ENCODE measurements at places on chromosomes 3 and 15.

GRCh38 chr15:85749261-85750151 is 45.2 kb downstream of the KLHL25 start:
- no peak for DNase-seq

DNA sequence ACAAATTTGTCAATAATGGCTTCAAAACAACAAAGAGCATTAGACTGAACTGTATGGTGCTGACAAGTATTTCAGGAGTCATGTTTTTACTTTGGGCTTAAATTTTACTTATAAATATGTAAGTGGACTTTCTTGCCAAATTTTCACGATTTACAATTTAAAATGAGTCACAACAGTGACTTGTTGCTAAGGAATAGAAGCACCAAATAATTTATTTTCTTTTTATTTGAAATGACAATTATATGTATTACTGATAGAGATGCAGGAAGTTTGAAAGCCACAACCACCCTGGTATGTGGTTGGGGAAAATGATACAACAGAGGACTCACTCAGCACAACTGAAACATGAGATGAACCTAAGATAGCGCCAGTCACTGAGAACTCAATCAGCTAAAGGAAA is 90.3 kb downstream of the FMN1 start:
- no peak for DNase-seq

- DNase-seq: no peak
Observed at GRCh38 chr15:29911705-29912104, 89.4 kb upstream of the TJP1 start.

DNA sequence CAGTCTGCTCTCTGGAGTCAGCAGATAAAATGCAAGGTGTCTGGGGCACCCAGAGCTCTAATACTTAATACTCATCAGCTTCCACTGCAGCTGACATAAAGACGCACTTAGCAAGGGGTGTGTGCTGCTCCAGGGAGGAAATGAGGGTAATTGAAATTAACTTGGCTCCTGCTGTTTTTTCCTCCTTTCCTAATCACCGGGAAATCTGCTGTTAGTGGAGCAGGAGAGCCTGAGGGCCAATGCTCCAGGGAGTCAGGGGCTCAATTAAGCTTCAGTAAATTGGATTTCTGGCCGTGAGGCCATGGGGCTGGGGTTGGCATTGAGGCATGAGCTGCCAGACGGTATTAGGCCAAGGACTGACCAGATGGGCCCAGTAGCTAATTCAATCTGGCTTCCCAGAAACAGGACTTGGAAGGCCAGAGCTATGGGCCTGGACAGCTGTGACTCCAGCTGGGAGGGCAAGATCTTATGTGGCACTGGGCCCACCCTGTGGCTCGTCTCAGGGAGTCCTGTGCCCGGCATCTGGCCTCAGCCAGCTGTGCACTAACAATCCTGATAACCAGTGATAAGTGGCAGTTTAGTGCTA is 30.7 kb upstream of the CHRNB4 start:
- no peak for DNase-seq

- DNase-seq: no peak
Observed at GRCh38 chr15:45611305-45611704, 23.5 kb upstream of the SQOR start.

DNA sequence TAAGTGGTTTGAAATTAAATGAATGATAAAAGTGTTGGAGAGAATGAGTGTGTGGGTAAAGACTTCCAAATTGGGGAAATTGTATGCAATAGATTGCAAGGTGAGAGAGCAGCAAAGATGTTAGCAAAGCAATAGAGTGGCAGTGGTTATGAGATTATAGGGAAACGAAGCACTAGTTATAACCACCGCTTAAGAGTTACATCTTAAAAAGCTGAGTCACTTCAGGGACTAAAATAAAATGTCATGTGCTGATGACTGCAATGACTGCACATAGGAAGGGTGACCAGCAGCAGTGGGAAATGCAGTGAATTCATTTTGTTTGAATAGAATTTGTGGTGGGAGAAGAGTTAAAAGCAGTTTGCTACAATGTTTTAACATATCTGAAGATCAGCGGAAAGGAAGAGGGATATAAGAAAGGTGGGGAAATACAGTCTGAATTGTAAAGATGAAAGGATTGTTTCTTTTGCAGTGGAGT is 127.3 kb downstream of the RAP2B start:
- no peak for DNase-seq

GRCh38 chr3:5134019-5134391 is 11.9 kb downstream of the ARL8B start:
- DNase-seq: no peak

DNA sequence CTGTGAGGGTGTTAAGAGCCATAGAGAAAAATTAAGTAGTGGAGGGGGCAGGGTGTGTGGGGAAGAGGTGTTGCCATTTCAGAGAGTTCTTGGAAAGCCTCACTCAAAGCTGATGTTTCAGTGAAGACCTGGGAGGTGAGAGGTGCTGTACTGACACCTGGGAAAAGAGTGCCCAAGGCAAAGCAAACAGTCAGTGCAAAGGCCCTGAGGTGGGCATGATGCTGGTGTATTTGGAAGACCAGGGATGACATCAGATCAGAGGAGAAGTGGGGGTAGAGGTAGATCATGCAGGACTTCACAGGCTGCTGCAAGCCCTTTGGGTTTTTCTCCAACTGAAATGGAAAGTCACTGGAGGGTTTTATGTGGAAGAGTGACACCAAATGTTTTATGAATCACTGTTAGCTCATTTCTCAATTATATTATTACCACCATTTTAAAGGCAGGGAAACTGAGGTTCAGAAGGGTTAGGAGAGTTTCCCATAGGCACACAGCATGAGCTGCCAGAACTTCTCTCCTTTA is 42.8 kb upstream of the SMAD3 start:
- DNase-seq: peak; percentile 54

- DNase-seq: no peak
Observed at GRCh38 chr3:109184726-109185125, 48.2 kb downstream of the C3orf85 start.

- no peak for DNase-seq
Observed at GRCh38 chr3:114504941-114505628, 211.3 kb downstream of the TIGIT start.

DNA sequence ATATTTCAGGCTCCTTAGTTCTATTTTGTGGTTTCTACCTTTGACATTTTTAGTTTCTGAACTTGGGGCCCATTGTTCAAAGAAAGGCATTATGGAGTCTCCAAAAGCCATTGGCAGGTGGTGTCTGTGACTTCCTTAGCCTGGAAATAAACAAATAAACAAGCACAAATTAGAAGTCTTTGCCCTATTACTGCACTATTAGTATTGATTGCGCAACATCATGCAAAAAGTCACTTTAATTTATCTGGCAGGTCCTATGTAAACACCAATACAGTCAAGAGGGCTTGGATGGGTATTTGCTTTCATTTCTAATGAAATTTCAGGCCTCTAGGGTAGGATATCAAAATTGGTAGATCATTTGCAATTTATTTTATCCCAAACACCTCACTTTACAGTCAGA is 85.6 kb downstream of the LPP start:
- DNase-seq: no peak

DNA sequence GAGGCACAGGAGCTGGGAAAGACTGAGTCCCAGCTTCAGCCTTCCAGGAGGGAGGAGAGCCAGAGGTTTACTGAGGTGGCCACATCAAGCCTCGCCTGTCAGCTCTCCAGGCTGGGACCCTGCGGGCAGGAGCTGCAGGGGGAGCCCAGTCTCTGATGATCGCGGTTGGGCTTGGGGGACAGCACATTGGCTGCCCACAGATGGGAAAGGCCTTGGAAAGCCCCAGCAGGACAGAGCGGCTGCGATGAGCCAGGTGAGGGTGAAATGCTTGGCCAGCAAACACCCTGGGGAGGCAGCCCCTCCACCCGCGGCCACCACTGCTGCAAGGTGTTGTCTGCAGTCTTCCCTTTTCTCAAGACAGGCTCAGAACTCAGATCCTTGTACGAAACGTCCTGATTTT is 31.2 kb downstream of the SEC61A1 start:
- DNase-seq: no peak

GRCh38 chr15:68309024-68309423 is 31.5 kb downstream of the FEM1B start:
- DNase-seq: no peak

DNA sequence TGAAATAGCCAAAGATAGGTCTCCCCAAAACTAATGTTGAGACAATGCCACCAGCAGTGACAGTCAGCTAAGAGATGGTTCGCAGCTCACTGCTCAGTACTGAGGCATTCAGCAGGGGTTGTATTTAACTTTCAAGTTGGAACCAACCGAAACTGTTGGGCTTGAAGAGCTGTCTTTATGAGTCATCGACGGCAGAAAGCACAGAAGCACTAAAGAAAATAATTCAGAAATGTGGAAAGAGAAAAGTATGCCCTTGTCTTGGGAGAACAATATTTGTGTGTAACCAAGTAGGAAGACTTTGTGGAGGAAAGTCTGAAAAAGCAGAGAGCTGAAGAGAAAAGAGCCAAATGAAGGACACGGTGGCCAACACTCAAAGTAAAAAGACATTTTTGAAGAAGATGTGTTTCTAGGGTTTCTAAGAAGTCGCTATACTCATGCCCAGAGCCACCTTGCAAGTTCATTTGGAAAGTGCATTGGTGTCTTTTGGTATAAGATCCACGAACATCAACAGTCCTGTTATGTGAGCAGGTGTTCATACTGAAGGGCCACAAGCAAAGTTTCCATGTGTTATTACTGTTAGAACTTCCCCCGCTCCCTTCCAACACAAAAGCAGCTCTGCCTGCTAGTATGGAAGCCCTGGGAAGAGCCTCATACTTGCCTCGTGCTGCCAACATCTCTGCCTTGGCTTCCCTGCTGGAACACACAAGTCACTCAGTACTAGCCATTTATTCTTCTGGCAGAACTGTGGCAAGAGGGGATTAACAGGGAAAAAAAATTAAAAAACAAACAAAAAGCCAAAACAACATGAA is 4.1 kb upstream of the RARB start:
- DNase-seq: no peak

GRCh38 chr3:48088056-48088748 is 72.0 kb upstream of the MAP4 start:
- DNase-seq: peak; percentile 69

DNA sequence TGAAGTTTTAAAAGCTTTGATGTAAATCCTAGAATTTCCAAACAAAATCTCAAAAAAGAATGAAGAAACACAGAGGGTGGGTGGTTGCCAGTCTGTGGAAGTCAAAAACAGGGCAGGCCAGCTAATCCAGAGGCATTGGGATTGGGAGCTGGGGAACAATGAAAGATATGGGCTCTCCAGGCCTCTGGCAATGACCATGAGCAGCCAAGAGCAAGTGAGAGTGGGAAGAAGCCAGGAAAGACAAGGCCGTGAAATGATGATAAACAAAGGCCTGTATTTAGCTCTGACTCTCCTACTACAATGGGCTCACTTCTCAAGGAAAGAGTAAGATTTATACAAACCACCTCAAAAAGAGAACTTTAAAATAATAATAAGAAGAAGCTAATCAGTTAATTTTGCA is 248.5 kb downstream of the ZMAT3 start:
- no peak for DNase-seq

- no peak for DNase-seq
Observed at GRCh38 chr3:58627570-58627885, 39.0 kb downstream of the FAM3D start.

GRCh38 chr3:53688989-53689388 is 157.2 kb downstream of the CHDH start:
- DNase-seq: no peak

GRCh38 chr15:55007561-55007960 is 189.2 kb downstream of the RSL24D1 start:
- DNase-seq: no peak

Data from activated CD8-positive, alpha-beta memory T cell treated with anti-CD3 and anti-CD28 coated beads for 24 hours (primary cell).